ENCODE measurements at places on chromosomes 6 and 20. TPM values are rescaled to one million over a fixed set of nuclear protein-coding genes. Genes with fewer than 3 reads are reported as not detected.

The ARMH2 gene
- total RNA-seq, result not detected

The LY6G6C gene
- not detected for total RNA-seq

The OPN5 gene
- total RNA-seq, result not detected

The TRIM15 gene
- total RNA-seq, result not detected

The RAMACL gene
- 2.3 TPM for total RNA-seq

The PARD6B gene
- 0.26 TPM for total RNA-seq

The PLCB4 gene
- 4.8 TPM for total RNA-seq

The PDYN gene
- total RNA-seq, result not detected

The MMS22L gene
- total RNA-seq, result 5.5 TPM

The PRICKLE4 gene
- 6.9 TPM for total RNA-seq

The POM121L2 gene
- not detected for total RNA-seq

The CDSN gene
- total RNA-seq, result not detected

The GPLD1 gene
- 0.43 TPM for total RNA-seq

The CRISP2 gene
- not detected for total RNA-seq

The DLK2 gene
- 0.33 TPM for total RNA-seq

The OPRL1 gene
- total RNA-seq, result 1.6 TPM

The RFX6 gene
- not detected for total RNA-seq

The GLYATL3 gene
- not detected for total RNA-seq

The HEY2 gene
- total RNA-seq, result under 0.01 TPM

The PPP1R14C gene
- not detected for total RNA-seq

The NNAT gene
- total RNA-seq, result not detected

The RAB44 gene
- not detected for total RNA-seq

The WFDC11 gene
- not detected for total RNA-seq

The NRSN1 gene
- not detected for total RNA-seq

The C20orf202 gene
- 0.17 TPM for total RNA-seq

The CLPSL1 gene
- not detected for total RNA-seq

The PDE7B gene
- total RNA-seq, result 4.5 TPM
